Activated CD8-positive, alpha-beta T cell treated with anti-CD3 and anti-CD28 coated beads, Interleukin-2, amount 10 ng/mL, durations not matched to agents 7 days and 5 days (primary cell): ENCODE measurements at places on chromosomes 4 and X. TPM values are rescaled to one million over a fixed set of nuclear protein-coding genes. Genes with fewer than 3 reads are reported as not detected.
A peak's percentile ranks its signal among the peaks of the same experiment; 100 is the strongest.

PAGE2B gene
- total RNA-seq: 0.97 TPM

IL21 gene
- total RNA-seq: not detected

RFC1 gene
- total RNA-seq: 79.6 TPM

DNA sequence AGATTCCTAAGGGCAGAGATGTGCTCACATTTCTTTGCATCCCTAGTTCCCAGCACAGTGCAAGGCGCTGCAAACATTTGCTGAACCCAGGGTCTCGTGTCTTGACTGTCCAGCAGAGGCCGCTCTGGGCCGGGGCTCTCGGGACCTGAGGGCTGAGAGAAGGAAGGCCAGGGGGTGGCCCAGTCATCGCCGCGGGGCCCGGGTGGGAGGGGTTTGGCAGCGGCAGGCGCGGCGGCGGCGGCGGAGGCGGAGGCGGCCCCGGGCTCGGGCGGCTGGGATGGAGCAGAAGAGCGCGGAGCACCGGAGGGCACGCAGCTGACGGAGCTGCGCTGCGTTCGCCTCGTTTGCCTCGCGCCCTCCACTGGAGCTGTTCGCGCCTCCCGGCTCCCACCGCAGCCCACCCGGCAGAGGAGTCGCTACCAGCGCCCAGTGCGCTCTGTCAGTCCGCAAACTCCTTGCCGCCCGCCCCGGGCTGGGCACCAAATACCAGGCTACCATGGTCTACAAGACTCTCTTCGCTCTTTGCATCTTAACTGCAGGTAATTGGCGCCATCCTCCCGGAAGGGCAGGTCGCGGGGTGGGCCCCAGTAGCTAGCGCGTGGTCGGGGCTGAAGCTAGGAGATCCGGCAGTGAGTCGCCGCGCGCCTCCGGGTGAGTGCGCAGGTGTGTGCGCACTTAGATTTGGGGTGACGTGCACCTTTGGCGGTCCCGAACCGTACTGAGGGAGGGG lies at the start of gene PARM1:
Gene PARM1, plus strand, starts transcription at position 285 of the 730 bp plus-strand sequence. Its CDS starts 212 bp downstream, at position 497.
- peak within 1 kb of the TSS; percentile 63 for H3K4me3 ChIP-seq
- peaks cover 48% of the 10 kb centered on the region for H3K27me3 ChIP-seq
- peak; percentile 56 for DNase-seq
- peaks cover 11% of the 10 kb centered on the region for H3K4me1 ChIP-seq
- no peaks in the 10 kb centered on the region for H3K36me3 ChIP-seq

GRCh38 chr4:183758758-183759447 lies 99.8 kb downstream of the TRAPPC11 start:
- no peaks in the 10 kb centered on the region for H3K36me3 ChIP-seq
- DNase-seq: no peak
- no peak overlapping the region for H3K4me3 ChIP-seq

GRCh38 chr4:18192901-18193300 lies 171.3 kb upstream of the LCORL start:
- DNase-seq: no peak
- H3K4me3 ChIP-seq: no peak overlapping the region
- no peak overlapping the region for H3K27ac ChIP-seq
- no peaks in the 10 kb centered on the region for H3K4me1 ChIP-seq
- no peaks in the 10 kb centered on the region for H3K36me3 ChIP-seq

DNA sequence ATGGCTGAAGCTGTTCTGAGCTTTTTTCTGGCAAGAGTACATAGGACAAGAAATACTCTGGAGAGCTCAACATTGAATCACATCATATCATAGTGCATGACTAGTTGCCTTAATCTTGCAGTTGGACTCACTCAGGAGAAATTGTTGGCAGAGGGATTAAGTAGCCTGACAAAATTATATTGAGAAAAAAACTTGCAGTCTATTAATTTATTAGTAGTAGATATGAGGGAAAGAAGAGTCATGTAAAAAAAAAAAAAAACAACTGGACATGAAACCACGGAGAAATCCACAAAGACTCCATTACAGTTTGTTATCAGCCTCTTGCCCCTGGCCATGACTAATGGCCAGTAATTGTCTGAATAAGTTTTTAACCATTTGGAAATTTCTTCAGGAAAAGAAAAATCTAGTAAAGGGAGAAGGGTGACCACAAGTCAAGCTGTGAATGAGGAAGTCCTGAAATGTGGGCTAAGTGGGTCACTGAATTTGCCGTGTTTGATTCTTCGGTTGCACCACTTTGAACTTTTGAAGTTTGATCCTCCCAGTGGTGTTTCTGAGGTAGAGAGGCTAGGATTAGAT lies 45.6 kb downstream of the FHL1 start:
- no peak for DNase-seq
- H3K27me3 ChIP-seq: no peaks in the 10 kb centered on the region
- H3K4me3 ChIP-seq: peak overlapping the region; percentile 62
- peak overlapping the region; percentile 80 for H3K27ac ChIP-seq
- peaks cover 41% of the 10 kb centered on the region for H3K4me1 ChIP-seq

DNA sequence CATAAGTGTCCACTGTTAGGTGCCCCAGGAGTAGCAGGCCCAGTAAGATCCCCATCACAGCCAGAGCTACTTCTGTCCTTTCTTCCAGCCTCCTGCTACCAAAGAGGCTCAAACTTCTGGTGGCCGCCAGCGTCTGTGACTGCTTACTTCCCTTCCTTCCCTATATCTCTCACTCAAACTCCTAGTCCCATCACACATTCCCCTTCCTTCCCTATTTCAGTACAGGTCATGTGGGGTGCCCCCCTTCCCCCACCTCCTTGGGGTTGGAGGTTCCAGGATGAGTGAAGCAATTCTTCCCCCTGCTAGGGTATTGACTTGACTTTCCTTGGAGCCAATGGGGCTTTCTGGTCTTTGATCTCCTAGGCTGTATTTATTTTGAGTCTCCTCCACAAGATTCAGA lies at the start of gene VSIG4:
Gene VSIG4, minus strand, starts transcription at position 137 of the 400 bp plus-strand sequence. Its CDS starts 82 bp downstream, at position 55.
- no peaks in the 10 kb centered on the region for H3K4me1 ChIP-seq
- no peaks in the 10 kb centered on the region for H3K27me3 ChIP-seq
- no peak within 1 kb of the TSS for H3K27ac ChIP-seq
- no peaks in the 10 kb centered on the region for H3K36me3 ChIP-seq
- DNase-seq: no peak

DNA sequence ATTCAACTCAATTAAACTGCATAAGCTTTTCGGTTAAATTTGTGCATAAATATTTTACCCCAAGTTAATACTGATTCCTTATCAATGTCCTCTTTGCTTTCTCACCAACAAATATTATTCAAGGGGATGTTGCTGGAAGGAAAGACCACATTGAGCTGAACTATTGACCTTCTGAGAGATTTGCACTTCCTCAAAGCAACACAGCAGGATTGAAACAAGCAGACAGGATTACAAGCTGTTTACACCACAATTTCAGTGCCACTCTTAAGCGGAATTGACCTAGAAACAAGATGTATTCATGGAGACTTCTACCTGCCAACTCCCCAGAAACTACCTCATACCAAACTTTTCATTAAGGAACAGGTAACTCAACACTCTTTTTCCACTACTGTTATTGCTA lies 96.5 kb upstream of the DUSP21 start:
- H3K4me3 ChIP-seq: no peak overlapping the region
- DNase-seq: no peak
- no peaks in the 10 kb centered on the region for H3K27me3 ChIP-seq
- H3K4me1 ChIP-seq: peaks cover 2% of the 10 kb centered on the region
- no peaks in the 10 kb centered on the region for H3K36me3 ChIP-seq

GRCh38 chrX:65491620-65492019 lies 43.0 kb downstream of the LAS1L start:
- no peak overlapping the region for H3K4me3 ChIP-seq
- DNase-seq: no peak
- no peak overlapping the region for H3K27ac ChIP-seq
- no peaks in the 10 kb centered on the region for H3K36me3 ChIP-seq
- no peaks in the 10 kb centered on the region for H3K27me3 ChIP-seq
- H3K4me1 ChIP-seq: no peaks in the 10 kb centered on the region

DNA sequence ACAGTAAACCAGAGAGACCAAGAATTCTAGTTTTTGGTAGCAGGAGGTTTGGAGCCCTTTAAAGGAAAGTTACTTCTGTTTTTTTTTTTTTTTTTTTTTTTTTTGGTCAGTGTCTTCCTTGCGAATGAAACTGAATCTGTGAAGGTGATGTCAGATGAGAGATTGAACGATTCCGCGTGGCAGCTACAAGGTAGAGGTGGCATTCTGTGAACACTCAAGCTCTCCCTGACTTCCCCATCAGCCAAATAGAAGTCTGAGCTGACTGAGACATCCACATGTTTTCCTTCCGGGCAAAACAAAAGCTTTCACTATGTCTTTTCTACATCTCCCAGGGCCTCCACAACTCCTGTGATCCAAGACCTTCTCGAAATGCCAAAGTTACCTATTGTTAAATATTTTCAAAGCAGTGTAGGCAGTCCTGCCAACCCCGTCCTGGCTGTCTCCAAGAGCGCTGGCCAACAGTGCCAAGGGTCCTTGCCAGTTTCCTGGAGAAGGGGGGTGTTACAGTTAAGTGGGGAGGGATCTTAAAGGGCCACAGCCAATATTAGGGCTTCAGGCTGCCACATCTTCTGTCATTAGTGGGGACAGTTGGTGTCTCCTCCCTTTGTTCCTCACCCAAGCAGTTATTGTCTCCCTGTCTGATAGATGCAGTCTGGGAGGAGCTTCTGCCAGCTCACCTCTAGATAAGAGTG lies 102.9 kb upstream of the SLC34A2 start:
- DNase-seq: no peak
- no peaks in the 10 kb centered on the region for H3K4me1 ChIP-seq

DNA sequence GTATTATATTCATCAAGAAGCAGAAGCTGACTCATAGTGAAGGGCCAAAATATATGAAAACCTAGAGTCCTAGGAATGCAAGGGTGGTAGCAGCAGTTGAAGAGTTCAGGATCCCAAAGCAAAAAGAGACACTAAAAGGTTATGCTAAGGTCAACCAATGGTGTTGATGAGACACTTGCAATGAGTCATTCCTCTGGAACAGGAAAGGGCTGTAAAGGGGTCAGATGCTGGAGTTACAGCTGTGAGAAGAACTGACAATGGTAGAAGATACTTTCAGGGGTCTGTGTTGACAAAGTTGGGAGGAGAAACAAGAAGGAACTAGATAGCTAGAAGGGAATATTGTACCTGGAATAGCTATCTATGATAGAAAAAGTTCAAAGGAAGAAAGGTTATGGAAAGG lies 47.5 kb downstream of the ZGRF1 start:
- H3K4me3 ChIP-seq: no peak overlapping the region
- peaks cover 4% of the 10 kb centered on the region for H3K4me1 ChIP-seq
- H3K36me3 ChIP-seq: peaks cover 32% of the 10 kb centered on the region
- DNase-seq: no peak

DNA sequence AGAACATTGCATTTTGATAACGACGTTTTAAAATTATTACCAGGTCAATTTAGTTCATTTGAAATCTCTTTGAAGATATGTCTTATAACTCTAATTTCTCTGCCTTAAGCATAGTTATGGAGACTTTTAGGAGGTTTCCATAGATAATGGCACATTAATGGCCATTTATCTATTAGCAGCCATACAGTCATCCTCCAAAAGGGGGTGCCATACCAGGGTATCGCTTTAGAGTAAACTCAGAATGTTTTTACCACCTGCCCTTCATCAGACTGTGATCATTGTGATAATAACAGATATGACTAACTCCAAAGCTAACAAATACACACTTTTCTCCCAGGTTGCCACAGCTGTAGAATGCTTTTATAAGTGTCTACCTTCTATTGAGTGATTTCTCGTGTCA lies 461.5 kb downstream of the FSTL5 start:
- DNase-seq: no peak
- H3K27me3 ChIP-seq: no peaks in the 10 kb centered on the region
- H3K27ac ChIP-seq: no peak overlapping the region

GRCh38 chrX:45007598-45007997 lies 134.6 kb downstream of the KDM6A start:
- no peak overlapping the region for H3K4me3 ChIP-seq
- peaks cover 11% of the 10 kb centered on the region for H3K4me1 ChIP-seq
- no peak for DNase-seq
- H3K27me3 ChIP-seq: no peaks in the 10 kb centered on the region

DNA sequence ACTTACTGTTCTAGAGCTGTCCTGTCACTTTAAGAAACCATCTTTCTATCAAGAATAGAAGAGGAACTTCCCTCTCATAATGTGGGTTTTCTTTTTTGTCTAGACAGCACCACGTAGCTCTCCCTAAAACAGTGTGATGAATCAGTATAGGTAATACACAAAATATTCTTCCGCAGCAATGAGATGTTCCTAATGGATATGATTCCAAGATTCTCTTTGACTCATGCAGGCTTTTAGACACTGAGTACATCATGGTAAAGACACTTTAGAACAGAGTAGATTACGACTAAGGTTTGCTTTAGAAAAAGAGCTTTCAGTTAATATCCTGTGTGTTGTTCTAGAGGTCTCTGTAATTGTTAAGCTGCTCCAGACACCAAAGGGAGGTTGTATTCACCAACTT lies 69.8 kb downstream of the PTTG2 start:
- peaks cover 13% of the 10 kb centered on the region for H3K4me1 ChIP-seq
- no peak overlapping the region for H3K27ac ChIP-seq

DNA sequence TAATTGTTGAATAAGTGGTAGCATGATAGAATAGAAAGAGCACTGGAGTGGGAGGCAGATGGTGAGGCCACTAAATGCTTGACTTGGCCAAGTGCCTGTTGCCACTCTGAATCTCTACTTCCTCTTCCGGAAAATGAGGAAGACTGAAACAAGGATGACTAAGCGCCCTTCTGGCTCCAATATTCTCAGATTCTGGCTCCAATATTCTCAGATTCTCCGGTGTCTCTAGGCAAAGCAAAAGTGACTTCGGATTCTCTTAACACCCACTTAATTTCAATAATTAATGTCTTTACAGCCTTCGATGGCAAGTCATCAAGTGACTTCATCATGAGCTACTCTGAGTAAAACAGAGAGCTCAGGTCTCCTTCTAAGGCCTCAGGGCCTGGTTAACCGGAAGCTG lies 402.2 kb upstream of the FGF13 start:
- no peak for DNase-seq
- H3K4me3 ChIP-seq: no peak overlapping the region
- no peaks in the 10 kb centered on the region for H3K36me3 ChIP-seq
- H3K27ac ChIP-seq: no peak overlapping the region
- no peaks in the 10 kb centered on the region for H3K27me3 ChIP-seq

DNA sequence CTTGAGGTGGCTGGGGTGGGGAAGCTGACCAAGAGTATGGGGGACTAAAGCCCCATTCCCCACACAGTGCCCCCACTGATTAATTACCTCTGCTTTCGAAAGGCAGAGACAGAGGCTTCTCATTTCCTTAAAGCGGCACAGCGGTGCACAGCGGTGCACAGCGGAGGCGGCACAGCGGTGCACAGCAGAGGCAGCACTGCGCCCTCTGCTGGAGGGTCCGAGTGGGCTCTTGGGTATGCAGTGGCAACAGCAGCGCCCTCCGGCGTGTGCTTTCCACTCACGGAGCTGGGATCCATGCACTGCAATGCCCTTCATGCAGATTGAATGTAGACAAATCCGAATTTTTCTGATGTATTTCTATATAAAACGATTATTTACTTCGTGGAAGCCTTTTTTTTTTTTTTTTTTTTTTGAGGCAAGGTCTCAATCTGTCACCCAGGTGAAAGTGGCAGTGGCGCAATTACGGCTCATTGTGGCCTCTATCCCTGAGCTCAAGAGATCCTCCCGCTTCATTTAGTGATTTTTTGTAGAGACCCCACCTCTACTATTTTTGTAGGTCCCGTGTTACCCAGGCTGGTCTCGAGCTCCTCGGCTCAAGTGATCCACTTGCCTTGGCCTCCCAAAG lies 19.7 kb upstream of the PRPS2 start:
- peaks cover 20% of the 10 kb centered on the region for H3K27me3 ChIP-seq
- H3K4me3 ChIP-seq: no peak overlapping the region
- H3K36me3 ChIP-seq: no peaks in the 10 kb centered on the region
- peaks cover 11% of the 10 kb centered on the region for H3K4me1 ChIP-seq
- peak; percentile 77 for DNase-seq
